Mesenteric fat pad (tissue), 1 donor: ENCODE measurements at places on chromosomes 12 and 14. TPM values are rescaled to one million over a fixed set of nuclear protein-coding genes. Genes with fewer than 3 reads are reported as not detected.

- no peak for DNase-seq
Observed at GRCh38 chr12:26595806-26596205, 237.2 kb downstream of the ITPR2 start.

GRCh38 chr14:80055667-80056496 is 155.4 kb downstream of the DIO2 start:
- no peak for DNase-seq

Gene GPR65
- total RNA-seq: 3.4 TPM

- DNase-seq: no peak
Observed at GRCh38 chr12:76878099-76878898, 520 bp downstream of the CSRP2 start.

Gene TMX1
- 31.1 TPM for total RNA-seq
